NCI-H2107 (cell line): ENCODE measurements at places on chromosomes 1 and 21.
A peak's percentile ranks its signal among the peaks of the same experiment; 100 is the strongest.

GRCh38 chr21:35059742-35060141, 10.6 kb upstream of the RUNX1 start:
- DNase-seq = no peak

- DNase-seq = no peak
Measured at GRCh38 chr21:34754690-34755647, 86.2 kb downstream of the CLIC6 start.

- no peak for DNase-seq
Measured at GRCh38 chr1:20119347-20119746, at the start of gene PLA2G2D. TSS of gene PLA2G2D (minus strand) at chr1:20119536. CDS start at chr1:20119498, 38 bp downstream.

- no peak for DNase-seq
Measured at GRCh38 chr1:226702957-226703831, 35.9 kb downstream of the ITPKB start.

- DNase-seq = no peak
Measured at GRCh38 chr1:77688939-77689338, 6.5 kb upstream of the ZZZ3 start.

DNA sequence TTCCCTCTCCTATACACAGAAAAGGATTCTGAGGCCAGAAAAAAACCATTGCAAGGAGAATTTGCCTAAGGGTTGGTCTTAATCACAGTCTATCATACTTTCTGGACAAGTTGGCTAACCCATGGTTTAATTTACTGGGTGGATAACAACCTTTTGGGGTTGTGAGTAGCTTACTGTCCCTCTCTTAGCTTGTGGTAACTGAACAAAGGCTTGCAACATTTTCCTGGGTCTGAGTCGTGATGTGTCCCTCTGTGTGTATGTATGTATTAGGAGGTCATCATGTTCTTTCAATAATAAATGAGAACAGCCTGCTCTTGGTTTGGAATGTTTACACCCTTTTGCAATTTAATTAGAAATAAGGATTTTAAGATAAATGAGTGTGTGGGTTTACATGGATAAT, 36.7 kb downstream of the PAPPA2 start:
- no peak for DNase-seq

GRCh38 chr21:46540087-46540710, 64.7 kb downstream of the S100B start:
- DNase-seq = no peak

DNA sequence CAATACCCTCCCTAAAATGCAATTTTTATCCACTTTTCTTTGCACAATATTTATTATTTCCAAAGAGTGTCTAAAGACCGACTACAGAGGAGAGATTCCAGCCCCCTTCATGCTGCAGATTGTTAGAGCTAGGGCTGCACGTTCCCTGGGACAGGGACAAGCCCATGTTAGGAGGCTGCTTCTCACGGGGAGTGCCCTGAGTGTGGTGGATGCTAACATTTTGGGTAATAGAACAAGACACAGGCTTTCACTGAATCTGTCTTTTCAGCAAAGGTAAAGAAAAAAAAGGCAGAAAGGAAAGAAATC, 125.4 kb downstream of the RIPK4 start:
- DNase-seq = no peak

DNA sequence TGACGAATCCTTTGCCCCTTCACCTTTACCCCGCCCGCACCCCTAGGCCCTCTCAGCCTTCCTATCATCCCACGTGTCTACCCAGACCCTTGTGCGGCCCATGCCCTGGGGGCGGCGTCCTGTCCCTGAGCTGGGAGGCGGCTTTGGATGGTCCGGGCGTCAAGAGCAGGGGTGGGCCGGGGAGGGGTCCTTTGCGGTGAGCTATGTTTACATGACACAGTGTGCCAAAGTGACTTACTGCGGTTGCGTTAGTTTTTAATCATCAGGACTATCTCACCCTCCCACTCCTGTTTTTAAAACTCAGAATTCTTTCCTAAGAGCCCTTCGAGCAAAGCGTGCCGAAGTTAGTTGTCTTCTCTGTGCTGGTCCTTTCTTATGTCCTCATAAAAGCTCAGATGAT, 144.6 kb downstream of the PGBD5 start:
- no peak for DNase-seq

DNA sequence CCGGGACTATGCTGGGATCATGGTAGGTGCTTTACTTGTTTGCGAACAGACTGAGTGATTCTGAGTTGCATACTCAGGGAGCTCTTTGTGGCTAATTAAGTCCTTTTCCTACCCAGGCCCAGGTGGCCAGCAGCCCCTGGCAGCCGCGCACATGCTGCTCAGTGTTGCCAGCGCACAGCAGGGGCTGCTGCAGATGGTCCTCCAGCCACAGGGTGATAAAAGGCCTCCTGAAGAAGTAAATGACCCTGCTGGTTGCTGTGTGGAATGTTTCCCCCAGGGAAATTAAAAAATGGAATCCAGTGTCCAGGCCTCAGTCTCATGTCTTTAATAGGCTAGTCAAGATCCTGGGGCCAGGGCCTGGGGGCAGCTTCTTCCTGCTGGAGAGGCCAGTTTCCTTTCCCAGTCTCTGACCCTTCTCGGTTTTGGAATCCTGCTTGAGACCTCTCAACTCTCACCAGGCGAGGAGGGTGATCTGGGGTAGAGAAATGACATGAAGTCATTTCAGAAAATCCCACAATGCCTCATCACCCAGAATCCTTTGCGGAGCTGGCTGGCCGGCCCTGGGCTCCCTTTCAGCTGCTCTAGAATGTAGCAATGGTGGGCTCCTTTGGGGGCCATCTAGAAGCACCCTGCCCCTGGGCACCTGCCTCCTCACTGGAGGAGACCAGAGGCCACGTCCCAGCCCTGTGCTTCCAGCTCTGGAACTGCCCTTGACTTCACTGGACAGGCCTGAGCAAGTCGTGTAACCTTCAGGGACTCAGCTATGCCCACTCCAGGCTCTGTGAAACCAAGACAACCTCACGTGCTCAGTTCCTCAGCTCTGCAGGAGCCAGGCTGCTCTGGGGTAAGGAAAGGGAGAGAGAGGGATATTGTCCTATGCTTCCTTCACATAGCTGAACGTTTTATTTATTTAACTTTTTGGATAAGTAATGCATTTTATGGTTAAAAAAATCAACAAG, 131.4 kb downstream of the MRPS6 start:
- DNase-seq = peak; percentile 38

DNA sequence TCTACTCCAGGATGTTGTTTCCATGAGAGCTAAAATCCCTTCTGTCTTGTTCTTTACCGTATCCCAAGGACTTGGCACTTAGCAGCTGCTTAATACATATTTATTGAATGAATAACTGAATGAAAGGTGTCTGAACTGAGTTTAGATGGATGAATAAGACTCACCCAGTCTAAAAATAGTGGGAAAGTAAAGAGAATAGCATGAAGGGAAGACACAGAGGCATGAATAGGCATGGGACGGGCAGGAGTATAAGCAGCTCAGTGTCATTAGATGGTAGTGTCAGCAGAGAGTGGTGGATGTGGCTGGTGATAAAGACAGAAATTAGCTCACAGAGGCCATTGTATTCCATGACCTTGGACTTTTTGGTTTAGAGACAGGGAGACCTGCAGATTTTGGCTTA, 9.2 kb downstream of the IL12RB2 start:
- DNase-seq = no peak

DNA sequence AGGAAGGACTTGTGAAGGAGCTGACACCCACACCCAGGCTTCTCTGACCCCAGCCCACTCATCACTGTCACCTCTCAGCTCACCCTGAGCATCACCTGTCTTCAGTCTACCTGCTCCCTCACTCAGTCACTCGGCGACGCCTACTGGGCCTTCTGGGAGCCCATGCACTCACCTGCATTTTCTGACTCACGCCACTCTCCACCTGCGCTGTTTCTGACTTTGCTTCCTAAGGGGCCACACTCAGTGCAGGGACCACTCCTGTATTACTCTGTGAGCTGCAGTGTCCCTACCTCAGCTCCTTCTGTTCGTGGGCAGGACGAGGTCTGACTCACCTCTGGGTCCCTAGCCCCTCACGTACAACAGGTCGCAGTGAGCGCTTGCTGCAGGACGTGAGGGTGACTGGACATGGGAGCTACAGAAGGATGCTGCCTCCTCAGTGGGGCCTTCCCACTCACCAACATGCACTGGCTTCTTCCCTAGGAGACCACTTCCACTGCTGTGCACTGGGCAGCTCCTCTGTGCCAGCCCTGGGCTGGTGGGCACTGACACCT, 102.3 kb downstream of the GLIS1 start:
- DNase-seq = no peak

GRCh38 chr1:174680101-174680500, 232.3 kb downstream of the GPR52 start:
- no peak for DNase-seq

DNA sequence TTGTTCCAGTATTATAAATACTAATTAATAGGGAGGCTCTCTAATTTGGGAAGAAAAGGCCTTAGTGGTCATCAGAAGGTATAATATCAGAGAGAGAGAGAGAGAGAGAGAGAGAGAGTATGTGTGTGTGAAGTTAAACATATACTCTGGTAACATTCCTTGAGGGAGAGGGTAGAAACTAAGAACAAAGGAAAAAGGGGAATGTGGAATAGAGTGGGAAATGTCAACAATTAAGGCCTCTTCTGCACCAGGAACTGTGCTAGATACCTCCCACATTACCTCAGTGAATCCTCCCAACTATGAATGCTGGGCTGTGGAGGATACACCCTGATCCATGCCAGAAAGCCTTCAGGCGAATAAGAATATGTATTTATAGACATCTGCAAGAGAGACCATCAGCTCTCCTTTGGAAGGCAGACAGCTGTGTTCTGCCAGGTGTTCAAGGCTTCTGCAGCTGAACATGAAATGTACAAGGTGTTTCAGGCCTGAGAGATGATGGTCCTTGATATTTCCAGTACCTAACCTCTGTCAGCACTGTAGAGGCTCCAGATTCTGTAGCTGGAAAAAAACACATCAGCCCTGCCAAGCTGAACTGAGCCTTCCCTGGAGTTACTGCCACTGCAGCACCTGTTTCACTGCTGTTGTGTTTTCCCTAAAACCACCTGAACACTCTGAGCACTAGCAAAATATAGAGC, 29.1 kb downstream of the TBX15 start:
- no peak for DNase-seq

GRCh38 chr1:102886638-102887037, 221.7 kb downstream of the COL11A1 start:
- no peak for DNase-seq

GRCh38 chr1:167708940-167709389, 12.8 kb upstream of the MPZL1 start:
- no peak for DNase-seq

DNA sequence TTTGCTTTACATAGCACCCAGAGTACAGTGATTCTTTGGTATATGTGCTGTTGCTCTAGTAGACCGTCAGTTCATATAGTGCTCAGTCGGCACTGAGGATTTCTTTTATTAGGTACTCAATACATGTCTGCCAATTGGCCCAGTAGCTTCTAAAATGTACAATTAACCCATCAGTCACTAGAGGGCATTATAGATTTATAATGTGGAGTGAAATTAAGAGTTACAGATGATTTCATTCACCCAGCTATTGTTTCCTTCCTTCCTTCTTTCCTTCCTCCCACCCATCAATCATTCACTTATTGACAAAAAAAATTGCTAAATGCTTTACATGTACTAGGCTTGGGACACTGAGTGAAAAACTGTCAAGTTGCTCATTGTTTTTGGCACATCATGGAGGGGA, 263.6 kb upstream of the USP24 start:
- no peak for DNase-seq

- DNase-seq = no peak
Measured at GRCh38 chr1:147574401-147574800, 33.1 kb downstream of the BCL9 start.

DNA sequence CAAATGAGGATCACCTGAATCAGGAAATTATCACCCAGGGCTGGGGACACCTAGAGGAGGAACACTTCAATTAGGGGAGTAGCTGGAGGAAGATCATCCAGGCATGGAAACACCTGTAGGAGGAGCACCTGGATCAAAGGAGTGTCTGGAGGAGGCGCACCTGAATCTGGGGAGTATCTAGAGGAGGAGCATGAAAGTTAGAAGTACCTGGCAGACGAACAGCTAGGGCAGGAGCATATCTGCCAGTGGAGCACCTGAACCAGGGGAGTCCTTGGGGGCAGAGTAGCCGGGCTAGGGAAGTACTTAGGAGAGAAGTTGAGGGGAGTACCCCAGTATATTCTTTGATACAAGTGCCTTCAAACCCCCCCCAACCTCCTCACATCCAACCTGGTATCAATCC, 1.3 kb downstream of the C1orf210 start:
- no peak for DNase-seq

DNA sequence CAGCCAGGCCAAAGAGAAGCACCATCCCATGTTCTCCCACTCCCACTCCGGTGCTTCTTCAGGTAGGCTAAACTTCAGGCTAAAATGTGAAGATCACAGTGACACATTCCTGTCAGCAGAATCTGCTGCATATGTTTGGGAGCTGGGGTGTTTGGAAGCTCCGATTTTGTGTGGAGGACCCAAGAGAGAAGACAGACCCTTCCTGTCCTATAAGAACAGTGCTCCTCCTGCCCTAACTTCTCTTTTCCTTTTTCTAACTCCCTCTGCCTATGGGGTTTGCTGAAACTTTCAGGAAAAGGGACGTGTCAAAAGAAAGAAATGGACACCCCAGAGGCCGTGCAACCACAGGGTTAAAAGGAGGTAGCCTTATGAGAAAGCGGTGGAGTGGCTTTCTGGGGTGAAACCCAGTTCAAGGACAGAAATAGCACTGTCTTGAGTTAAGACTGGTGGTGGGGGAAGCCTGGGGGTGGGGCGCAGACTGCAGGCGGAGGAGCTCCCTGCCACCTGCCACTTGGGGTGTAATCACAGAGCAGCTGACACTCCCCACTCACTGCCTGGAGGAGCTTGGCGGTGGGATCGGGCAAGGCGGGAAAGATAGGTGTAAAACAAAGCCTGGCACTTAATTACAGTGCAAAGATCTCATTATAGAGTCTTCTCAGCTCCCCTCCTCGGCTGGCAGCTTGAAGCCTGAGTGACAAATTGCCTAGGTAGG, 645 bp upstream of the TLR5 start:
- peak; percentile 45 for DNase-seq

DNA sequence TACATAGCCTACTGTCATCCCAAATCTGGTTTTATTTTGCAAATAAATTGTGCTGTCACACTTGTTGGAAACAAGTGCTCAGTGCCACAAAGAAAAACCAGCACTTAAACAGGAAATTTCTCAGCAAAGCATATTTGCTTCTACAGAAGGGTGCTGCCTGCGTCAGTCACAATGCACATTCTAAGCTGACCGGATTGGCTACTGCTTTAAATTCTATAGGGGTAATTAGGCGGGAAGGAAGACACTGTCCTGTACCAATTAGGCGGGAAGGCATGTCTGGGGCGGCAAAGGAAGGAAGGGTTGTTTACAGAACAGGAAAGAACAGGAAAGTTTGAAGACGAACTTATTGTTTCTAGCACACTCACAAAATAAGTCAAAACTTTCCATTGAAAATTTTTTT, 2.8 kb downstream of the IFI16 start:
- DNase-seq = no peak

DNA sequence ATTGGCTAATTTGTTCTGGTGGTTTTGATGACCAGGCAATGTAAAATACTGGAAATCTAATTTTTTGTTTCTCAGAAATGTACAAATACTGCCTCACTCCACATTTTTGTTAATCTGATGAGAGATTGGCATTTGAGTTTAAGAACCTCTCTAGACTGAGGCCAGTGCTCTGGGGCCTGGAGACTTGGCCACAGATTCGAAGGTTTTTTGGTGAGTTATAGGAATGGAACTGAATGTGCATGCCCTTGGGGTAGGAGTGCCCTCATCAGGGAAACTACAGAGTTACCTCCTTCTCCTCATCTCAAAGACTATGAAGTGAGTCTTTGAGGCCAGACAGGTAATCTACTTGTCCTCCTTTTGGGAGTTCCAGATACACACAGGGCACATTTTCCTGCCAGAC, 347.9 kb downstream of the LTN1 start:
- DNase-seq = no peak

- no peak for DNase-seq
Measured at GRCh38 chr1:158943059-158943458, 11.7 kb downstream of the PYHIN1 start.

- no peak for DNase-seq
Measured at GRCh38 chr1:157521056-157521455, 31.3 kb downstream of the FCRL5 start.
